ENCODE measurements at places on chromosomes 3 and 15.
A peak's percentile ranks its signal among the peaks of the same experiment; 100 is the strongest.

GRCh38 chr15:52728899-52729298 lies 49.7 kb upstream of the ATOSA start:
- DNase-seq = peak; percentile 52

GRCh38 chr3:133767607-133768006 lies 21.4 kb downstream of the TF start:
- no peak for DNase-seq

DNA sequence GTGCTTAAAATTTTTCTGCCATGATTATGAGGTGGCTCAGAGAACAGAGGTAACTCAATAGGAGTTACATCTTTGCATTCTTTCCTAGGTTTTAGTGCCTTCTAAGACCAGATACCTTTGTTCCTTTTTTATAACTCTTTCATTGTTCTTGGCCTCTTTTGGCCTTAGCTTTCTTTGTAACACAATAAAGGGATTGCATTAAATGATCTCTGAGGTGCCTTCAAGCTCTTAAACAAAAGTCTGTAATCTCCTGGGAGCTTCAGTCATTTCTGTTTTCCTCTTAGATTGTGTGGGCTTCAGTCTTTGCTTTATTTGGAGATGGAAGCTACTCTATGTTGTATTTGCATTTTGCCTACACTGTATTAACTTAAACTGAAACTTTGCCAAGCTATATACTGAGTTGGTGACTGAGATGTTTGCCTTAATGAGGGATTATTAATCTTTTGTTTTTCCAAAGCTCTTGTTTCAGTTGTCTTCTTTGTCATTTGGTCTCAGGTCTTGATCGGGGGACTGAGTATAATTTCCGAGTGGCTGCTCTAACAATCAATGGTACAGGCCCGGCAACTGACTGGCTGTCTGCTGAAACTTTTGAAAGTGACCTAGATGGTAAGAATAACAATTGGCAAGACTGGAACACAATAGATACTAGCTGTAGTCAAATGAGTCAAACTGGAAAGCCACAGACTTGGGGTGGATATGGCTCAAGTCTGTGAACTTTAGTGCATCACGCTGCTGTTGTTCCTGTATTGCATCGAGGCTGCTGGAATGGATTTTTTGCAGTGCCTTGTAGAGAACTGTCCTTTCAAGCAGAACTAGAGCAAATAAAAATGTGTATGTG lies 110.3 kb downstream of the HCN4 start:
- no peak for DNase-seq

- no peak for DNase-seq
Observed at GRCh38 chr15:98667521-98668179, 19.3 kb downstream of the IGF1R start.

DNA sequence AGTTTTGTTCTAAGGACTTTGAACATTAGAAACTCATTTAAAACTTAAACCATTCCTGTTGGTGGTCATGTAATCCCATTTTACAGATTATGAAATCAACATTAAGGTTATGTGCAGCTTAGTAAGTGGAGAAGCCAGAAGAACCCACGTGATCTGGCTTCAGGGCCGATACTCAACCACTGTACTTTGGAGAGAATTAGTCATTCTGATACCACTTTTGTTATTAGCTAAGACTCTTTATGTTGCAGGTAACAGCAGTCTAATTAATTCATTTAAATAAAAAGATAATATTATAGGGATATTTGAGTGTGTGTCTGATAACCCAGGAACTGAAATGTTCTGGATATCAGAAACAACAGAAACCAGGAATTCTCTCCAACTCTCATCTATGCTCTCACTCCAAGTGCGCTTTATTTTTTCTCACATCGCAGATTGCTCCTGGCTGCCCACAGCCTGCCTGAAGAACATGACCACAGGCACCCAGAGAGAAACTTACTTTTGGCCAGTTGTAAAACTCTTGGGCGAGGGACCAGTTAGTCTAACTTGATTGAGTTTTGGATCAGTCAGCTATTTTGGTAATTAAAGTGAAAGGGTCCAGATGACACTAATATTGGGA lies 25.2 kb downstream of the UBE2E1 start:
- DNase-seq = no peak

DNA sequence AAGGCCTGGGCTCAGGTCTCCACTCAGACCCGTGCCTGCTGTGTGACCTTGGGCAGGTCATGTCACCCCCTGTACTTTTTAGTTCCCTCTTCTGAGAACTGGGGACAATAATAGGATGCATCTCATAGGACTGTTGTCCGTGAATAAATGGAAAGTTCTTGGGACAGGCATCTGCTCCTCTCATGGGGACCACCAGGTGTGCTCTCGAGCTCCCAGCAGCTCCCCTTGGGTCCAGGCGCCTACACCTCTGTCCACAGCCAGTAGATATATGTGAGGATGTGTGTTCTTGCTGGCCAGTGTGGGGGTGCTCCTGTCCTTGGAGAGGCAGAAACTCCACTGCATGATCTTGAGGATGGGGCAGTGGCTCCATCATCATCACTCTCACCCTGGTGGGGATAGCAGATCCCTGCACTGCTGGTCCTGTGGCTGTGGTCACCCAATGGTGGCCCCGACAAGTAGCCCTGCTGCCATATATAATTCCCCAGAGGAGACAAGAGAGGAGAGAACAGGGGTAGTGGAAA lies 257.6 kb upstream of the TLE3 start:
- DNase-seq = no peak

DNA sequence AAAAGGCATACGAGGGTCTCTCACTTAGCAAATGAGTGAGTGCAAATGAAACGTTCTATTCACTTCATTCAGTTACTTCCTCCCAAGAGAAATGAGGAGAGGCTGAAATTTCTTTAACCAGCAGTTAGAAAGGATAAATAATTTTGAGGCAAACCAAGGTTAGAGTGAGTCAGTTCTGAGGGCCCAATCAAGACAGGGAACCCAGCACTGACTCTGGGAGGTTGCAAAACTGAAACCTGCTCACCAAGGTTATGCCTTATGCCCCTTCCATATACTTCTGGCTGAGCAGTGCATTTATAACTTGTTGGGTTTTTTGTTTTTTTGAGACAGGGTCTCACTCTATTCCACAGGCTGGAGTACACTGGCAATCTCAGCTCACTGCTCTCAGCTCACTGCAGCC lies 4.5 kb upstream of the RPSA start:
- no peak for DNase-seq

DNA sequence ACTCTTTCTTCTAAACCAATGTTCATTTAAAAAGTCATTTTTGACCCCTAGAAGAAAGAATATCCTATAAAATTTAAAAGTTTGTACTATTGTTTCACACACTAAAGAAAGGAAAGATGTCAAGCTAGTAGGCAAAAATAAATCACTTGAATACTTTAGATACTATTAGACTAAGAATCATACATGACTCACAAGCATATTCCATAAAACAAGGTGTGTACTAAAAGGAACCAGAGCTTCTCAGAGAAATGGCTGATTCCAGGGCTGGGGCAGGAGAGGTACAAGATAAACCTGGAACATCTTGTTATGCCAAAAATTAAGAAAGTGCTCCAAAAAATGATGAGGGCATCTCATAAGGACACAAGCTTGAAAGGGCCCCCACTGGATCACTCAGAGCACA lies 8.7 kb downstream of the DLG1 start:
- DNase-seq = no peak

DNA sequence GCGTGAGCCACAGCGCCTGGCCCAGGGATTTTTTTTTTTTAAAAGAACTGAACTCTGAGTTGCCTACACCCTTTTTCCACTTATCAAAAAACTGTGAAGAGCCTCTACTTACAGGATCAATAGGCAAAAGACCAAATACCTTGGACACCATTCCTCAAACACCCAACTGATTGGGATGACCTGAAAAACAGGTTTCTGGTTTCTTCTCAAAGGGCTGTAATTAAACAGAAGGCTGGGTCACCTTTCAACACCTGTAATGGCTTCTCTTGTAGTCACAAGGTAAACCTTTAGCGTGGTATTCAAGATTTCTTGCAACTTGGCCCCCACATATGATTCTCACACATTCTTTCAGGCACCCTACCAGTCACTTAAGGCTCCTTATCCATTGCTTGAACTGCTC lies 38.4 kb upstream of the PLXND1 start:
- no peak for DNase-seq

- no peak for DNase-seq
Observed at GRCh38 chr3:46269556-46269955, 27.3 kb downstream of the CCR3 start.

DNA sequence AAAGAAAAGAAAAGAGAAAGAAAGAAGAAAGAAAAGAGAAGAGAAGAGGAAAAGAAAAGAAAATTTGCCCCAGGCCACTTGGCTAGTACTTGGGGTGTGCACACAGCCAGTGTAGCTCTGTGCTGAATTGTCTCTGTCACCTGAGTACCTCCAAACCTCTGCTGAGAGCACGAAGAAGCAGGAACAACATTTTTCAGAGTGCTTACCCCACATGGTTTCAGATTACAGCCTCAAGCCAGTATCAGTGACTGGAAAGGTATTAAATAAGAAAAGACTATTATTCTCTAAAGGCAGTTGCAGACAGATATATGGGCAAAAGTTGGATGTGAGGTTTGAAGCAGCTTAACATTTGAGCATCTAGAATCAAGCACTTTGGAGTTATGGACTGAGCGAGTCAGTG lies 113.3 kb upstream of the PHLDB2 start:
- DNase-seq = no peak

- DNase-seq = no peak
Observed at GRCh38 chr3:11385326-11385725, 113.1 kb downstream of the ATG7 start.

DNA sequence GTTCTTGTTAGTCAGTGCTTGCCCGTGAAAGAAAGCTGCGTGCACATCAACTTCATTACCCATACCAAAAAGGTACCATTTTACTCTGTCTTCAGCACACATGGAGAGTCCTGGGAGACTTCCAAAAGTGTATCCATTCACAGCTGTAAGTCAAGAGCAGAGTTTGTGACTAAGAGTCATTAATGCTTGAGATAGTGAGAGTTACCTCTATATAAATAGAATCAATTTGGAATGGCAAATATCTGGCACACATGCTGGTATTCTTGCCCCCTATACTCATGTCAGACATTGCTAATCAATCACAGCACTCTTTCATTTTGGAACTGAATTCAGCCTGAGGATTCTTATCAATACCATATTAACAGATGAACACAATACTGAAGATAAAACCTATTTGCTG lies 14.2 kb downstream of the CP start:
- DNase-seq = peak; percentile 13

- DNase-seq = no peak
Observed at GRCh38 chr15:31269816-31270575, 56.6 kb upstream of the KLF13 start.

DNA sequence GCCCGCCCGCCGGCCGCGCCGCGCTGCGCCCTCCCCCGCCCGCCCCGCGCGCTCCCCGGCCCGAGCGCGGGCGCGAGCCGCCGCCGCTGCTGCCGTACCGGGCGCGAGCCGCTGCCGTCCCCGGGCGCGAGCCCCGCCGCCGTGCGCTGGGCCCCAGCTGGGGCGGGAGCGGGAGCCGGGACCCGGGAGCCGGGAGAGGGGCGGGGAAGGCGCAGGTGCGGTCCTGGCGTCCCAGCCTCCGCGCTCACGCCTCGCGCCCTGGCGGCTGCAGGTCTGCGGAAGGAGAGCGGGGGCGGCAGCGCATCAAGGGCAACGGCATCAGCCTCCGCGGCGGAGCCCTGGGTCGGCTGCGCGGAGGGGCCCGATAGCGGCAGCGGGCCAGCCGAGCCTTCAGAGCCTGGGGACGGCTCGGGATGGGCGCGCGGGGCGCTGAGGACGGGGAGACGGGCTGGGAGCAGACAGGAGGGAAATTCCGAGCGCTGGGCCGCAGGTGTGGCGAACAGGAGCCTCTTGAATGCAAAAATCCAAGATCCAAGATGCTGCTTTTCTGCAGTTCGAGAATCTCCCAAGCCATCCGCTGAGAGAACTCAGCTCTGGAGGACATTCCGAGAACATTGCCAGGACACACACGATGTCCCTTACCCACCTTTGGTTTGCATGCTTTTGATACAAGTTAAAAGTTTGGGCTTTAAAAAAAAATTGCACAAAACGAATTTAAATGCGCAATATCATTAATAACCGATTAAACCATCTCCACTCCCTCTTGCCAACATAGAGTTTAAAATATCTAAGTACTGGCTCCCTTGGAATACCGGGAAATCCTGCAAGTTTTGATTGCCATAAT lies 251.1 kb downstream of the TJP1 start:
- DNase-seq = peak; percentile 15

- DNase-seq = no peak
Observed at GRCh38 chr15:71455107-71455506, 339.8 kb downstream of the THSD4 start.

- DNase-seq = peak; percentile 23
Observed at GRCh38 chr15:70091726-70092463, 5.8 kb downstream of the TLE3 start.

DNA sequence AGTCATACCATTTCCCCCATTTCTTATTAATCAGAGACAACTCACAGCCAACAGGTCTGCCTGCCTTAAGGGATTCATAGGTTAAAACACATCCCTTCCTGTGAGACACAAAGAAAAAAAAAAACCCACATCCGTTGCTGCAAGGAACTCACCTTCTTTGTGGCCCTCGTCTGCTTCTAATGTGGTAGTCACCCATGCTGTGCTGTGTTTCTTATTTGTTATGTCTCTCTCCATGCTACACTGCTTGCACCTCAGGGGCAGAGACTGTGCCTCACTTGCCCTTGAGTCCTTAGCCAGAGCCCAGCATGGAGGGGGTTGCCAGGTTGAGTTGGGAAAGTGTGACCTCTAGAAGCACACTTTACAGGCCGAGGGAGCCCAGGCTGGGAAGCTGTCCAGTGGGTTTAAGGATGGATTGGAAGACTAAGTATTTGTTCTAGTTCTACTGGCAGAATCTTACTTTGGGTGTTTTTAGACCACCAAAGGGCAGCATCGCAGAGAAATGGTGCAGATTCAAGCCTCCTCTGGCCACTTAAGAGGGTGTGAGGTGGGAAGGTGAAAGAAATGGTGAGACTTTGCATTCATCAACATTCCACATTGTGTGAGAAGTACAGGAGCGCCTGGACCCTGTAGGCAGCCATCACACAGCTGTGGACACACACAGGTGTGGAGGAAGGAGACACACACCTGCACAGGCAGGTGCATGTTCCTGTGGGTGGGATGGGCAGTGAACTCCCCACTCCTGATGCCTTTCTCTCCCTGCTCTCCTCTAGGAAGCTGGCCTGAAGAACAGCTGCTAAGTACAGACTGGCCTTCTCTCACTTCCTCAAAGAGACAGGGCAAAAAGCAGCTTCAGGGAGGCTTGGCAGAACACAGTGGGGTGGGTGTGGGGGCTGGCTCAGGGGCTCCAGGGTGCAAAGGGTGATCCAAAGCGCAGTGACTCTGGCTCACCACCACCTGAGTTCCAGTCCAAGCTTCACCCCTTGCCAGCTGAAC lies 48.8 kb downstream of the GLB1 start:
- no peak for DNase-seq

GRCh38 chr3:109072194-109072593 lies 45.7 kb downstream of the MORC1 start:
- DNase-seq = no peak
